ENCODE measurements at places on chromosomes 12 and 14.

DNA sequence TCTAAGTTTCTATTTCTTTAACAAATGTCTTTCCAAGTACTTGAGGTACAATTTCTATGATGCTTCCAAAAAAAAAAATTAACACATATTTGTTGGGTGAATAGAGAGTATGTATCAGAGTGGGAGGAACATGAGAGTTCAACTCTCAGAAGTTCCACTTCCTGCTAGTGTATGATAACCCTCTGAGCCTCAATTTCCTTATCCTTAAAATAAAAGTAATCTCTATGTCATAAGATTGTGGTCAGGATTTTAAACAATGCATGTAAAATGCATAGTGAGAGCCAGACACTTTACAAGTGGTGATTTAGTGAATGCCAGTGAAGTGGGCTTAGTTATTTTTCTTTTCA is 270.3 kb upstream of the AMIGO2 start:
- DNase-seq: no peak

DNA sequence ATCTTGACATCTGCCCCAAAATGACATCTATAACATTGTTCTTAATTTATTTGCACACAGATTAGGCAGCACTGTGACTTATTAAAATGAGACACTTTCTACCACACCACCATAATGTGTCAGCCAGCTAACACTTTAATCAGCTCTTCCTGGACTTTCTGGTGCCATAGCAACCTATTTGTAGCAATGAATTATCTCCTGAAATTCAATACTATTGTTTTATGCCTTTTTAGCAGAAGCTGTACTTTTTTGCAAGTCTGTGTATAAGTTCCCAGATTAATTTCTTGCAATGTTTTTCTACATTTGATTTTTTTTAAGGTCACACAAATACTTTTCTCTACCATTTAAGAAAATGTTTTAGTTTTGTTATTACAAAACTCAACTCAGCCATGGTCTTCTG is 72.8 kb upstream of the SAV1 start:
- DNase-seq: no peak

- DNase-seq: no peak
Measured at GRCh38 chr14:72643317-72643801, 250.5 kb downstream of the DPF3 start.

GRCh38 chr14:75123991-75124390 is 2.9 kb downstream of the NEK9 start:
- DNase-seq: peak; percentile 31

DNA sequence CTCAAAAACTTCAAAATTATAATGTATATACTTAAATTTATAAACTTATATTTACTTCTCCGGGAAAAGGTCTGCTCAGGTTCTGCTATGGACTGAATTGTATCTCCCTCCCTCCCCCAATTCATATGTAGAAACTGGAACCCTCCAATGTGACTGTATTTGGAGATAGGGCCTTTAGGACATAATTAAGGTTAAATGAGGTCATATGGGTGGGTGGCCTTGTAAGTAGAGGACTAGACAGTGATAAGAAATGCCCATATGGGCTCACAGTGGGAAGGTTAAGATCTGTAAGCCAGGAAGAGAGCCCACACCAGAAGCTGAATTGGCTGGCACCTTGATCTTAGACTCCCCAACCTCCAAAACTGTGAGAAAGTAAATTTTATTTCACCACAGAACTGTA is 84.5 kb downstream of the TAOK3 start:
- no peak for DNase-seq

- DNase-seq: no peak
Measured at GRCh38 chr12:1174659-1175058, 183.6 kb downstream of the ERC1 start.

DNA sequence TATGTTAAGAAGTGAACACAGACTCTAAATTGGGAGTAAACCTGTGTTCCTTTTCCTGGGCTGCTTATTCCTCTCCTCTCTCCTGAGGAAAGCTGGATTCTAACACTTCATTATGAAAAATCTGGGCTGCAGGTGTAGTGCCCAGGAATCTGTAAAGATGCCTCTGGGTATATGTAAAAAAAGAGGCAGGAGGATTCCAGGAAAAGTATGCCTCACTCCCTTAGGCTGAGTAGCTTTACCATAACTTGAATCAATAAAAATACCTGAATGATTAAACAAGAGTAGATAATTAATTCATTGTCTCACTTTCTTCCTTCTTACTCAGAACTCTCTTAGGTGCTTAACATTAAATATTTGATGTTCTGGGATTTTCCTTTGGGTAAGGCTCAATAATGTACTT is 185.1 kb downstream of the GRIP1 start:
- no peak for DNase-seq

GRCh38 chr14:29528889-29529288 is 398.8 kb downstream of the PRKD1 start:
- DNase-seq: no peak

DNA sequence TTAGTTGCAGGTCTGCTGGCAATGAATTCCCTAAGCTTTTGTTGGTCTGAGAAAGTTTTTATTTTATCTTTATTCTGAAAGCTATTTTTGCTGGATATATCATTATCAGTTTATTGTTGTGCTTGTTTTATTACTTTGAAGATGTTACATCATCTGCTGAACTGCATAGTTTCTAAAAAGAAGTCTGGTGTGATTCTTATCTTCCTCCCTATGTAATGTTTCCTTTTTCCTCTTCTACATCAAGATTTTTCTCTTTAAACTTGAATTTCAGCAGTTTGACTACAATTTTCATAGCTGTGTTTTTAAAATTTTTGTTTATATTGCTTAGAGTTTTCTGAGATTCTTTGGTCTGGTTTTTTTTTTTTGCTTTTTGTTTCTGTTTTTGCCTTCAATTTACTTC is 137.1 kb upstream of the PMCH start:
- DNase-seq: no peak

GRCh38 chr14:93301821-93302447 is 30.9 kb downstream of the BTBD7 start:
- no peak for DNase-seq

- no peak for DNase-seq
Measured at GRCh38 chr12:130496516-130497120, 158.9 kb downstream of the PIWIL1 start.

- no peak for DNase-seq
Measured at GRCh38 chr12:125249066-125249824, 184.0 kb downstream of the AACS start.

DNA sequence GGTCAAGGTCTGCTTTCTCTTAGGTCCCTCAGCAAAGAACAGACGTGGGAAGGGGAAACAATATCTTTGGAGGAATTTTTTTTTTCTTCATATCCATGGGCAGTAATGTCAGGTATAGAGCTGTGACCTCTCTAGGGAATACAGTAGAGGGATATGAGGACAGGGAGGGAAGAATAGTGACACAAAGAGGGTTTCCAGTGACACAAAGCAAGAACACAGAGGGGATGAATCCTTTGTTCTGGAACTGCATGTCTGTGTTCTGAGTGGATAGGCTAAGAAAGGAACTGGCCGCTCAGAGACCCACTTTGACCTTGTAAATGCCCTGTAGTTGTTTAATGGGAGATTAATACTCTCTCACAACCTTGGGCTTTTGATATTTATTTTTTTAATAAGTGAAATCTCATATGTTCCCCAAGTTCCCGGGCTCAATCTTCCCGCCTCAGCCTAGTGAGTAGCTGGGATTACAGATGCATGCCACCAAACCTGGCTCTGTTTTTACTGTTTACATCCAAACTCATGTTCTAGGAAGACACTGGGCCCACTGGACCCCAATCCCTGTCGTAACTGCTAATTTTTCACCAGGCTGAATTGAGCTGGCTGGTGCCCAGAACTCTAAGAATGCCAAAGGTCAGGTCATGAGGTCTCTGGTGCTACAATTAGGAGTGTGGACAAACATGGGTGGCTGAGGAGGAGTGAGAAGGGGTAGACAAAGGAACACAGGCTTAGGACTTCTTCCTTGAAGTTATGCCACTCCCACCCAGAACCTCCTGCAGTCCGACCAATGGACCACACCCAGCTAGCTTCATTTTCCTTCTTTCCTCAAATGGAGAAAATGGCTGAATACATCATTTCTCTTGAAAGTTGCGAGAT is 9.1 kb upstream of the PLEKHH1 start:
- no peak for DNase-seq

DNA sequence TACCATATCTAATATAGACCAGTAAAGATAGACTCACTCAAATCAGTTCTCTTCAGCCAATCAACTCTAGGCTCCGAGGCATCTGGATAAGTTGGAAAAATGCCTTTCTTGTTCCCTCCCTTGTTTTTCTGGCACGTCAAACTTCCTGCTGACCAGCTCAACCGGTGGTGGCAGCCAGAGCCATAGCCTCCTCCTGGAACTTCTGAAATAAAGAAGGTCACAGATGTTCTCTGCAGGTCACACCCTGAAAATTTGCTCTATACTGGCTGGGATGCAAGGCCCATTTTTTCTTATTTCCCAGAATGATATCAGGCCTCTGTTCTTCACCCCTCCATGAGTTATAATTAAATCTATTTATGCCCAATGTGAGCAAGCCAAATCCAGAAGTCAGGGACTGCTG is 81.9 kb downstream of the BMP4 start:
- no peak for DNase-seq

GRCh38 chr14:100187247-100187833 is 27.9 kb upstream of the DEGS2 start:
- DNase-seq: no peak

DNA sequence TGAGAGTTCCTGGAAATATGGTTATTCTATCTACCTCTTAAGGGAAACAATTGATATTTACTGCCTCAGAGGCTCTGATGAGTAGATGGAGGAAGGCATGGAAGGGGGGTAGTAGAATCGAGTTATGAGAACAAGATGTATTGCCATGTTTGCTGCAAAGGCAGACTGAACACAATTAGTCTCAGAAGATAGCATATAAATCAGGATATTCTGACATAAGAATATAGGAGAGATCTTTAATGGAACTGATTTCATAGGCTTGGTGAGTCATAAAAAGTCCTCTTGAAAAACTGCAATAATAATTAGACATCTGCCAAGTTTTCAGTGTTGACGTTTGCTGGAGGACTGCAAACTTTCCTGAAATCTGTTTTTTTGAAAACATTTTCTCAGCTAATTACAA is 636.1 kb downstream of the TMTC2 start:
- no peak for DNase-seq

Measured in activated T-cell treated with anti-CD3 and anti-CD28 coated beads, Interleukin-2, amount 50 U/mL, for 48 hours (primary cell).